Foreskin keratinocyte (primary cell): ENCODE measurements at places on chromosomes 3 and 15.
A peak's percentile ranks its signal among the peaks of the same experiment; 100 is the strongest.

DNA sequence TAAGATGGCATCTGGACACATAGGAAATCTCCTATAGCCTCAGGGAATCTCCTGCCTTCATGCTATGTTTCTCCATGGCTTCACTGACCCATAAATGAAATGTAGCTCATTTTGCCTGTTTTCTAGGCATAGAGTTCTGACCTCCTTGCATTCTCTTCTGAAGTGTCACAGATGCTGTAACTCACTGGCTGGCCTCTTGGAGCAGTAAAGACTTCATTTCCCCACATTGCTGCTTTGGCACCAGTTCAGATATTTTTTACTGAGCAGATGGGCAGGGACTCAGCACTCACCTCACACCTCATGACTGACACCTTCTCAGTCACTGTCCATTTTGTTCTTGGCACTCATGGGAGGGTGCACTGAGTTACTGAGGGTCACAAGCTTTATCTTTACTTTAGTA is 286.7 kb upstream of the TGFBR2 start:
- DNase-seq: peak; percentile 80

DNA sequence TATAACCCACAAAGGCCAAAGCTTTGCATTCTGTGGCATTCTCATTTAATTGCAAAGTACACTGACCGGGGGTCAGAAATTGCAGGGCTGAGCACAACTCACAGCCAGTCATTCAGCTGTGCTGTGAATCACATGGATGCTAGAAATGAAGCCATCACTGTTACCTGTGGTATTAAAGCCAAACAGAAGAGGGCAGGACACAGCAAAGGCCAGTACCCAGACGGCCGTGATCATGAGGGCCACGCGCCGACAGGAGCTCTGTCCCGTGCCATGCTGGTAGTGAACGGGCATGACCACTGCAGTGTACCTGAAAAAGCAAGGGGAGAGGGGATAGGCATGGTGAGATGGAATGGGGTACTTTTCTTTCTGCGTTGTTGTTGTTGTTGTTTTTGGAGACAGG is 31.6 kb downstream of the DRD3 start:
- DNase-seq: no peak

DNA sequence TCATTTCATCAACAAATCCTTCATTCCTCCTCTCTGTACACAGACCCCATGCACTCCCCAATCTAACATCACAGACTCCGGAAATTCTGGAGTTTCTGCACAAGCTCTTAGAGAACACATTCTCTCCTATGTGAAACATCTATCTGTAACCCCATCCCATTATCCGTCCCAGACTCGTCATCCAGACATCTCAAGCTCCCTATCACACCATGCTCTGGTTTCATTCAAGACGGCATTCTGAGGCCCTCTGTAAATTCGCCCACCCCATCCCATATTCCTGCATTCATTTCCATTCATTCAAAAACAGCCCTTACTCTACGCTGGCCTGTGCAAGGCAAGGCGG is 575 bp downstream of the LEO1 start:
- no peak for DNase-seq

GRCh38 chr3:20669675-20670074 is 483.7 kb upstream of the SGO1 start:
- no peak for DNase-seq

DNA sequence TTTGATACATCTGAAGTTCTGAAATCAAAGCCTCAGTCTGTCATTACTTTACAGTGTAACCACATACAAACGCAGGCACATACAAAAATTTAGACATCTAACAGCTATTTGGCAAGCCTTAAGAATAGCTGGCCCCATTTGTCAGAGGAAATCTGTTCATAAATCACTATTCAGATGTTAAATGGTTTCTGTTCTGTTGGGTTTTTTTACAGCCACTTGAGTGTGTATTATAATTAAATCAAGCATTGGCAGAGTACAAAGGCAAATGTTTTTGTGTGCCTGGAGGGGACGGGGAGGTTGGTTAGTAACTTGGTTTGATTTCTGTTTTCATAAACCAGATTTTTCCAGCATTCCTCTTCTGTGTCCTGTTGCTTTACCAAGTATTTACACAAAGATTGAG is 24.1 kb downstream of the PIGB start:
- DNase-seq: no peak

DNA sequence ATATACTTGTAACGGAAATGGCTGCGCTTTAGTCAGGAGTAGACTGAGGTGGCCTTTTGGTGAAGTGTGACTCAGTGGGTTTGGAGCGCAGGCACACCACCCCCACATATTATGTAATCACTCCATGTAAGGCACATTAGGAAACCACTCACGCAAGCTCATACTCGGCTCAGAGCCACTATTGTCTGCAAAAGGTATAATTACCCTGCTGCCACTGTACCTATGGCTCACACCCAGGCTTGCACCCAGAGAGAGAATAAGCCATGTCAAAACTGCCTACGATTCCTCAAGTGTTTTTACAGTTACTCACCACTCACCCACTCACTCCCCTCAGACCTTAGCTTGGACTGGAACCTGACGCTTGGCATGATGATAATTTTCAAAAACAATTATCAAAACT is 611.9 kb upstream of the CCDC54 start:
- peak; percentile 94 for DNase-seq

DNA sequence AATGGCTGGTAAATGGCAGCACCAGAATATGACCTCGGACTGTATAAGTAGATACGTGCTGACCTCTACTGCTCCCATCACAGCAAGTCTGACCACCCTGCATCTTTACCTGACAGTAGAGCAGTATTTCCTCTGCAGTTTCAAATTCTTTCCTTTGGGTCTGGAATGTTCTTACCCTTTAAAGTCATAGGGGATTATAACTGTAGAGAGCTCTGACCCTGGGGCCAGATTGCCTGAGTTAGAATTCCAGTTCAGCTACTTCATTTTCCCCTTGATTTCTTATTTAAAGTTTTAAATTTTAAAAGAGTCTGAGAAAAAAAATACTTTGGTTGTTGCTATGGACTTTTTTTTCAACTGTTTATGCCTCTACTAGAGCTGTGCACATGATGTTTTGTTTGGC is 237.7 kb downstream of the NR1D2 start:
- no peak for DNase-seq

DNA sequence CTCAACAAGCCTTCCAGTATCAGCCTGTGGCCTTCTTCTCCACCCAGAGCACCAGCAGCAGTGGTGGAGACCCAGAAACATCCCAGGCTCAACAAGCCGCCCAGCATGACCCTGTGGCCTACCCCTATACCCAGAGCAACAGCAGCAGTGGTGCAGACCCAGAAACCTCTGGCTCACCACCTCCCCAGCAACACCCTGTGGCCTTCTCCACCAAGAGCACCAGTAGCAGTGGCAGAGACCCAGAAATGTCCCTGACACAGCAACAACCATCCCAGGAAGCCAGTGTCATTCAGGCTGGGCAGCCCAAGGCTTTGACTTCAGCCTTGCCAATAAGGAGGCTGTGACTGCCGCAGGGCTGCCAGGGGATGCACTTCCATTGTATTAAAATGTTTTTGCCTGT is 16.3 kb upstream of the EMC3 start:
- DNase-seq: no peak

DNA sequence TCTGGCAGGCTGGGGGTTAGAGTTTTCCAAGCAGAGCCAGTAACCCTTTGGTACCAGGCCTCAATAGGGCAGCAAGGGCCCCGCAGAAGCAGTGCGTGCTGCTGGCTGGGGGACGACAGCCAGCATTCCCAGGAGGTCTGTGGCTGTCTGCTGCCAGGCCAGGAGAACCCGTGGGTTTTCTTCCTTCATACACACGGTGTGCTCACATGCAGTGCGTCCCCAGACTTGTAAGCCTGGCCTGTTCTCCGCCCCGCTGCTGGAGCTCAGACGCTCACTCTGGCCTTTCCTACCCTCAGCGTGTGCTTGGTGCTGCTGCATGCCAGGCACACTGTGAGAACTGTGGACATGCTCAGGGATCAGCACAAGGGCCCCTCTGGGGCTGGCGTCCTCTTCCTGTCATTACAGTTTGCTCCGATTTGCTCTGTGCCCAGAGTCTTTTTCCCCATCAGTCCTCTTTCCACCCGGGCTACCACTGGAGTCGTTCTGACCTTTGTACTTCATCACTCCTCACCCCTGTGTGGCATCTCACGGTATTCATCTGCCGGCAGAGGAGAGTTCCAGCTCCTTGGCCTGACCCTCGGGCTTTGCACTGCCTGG is 149.5 kb downstream of the DNAJB8 start:
- no peak for DNase-seq

DNA sequence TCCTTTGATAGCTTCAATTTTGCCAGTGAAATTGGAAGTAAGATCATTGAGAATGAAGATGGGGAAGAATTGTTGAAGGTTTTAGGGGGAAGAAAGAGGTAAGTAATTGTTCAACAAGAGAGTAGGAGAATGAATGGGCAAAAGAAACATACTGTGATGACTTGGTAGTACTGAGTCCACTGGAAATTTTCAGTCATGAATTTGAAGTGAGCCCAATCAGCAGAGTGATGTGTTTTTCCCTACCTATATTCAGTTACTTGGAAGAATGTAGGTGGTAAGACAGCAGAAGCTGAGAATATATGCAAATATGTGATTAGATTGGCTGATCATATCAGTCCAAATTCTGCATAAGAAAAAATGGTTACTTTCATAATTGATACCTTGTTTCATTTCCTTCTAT is 569.6 kb downstream of the AGBL1 start:
- DNase-seq: no peak

DNA sequence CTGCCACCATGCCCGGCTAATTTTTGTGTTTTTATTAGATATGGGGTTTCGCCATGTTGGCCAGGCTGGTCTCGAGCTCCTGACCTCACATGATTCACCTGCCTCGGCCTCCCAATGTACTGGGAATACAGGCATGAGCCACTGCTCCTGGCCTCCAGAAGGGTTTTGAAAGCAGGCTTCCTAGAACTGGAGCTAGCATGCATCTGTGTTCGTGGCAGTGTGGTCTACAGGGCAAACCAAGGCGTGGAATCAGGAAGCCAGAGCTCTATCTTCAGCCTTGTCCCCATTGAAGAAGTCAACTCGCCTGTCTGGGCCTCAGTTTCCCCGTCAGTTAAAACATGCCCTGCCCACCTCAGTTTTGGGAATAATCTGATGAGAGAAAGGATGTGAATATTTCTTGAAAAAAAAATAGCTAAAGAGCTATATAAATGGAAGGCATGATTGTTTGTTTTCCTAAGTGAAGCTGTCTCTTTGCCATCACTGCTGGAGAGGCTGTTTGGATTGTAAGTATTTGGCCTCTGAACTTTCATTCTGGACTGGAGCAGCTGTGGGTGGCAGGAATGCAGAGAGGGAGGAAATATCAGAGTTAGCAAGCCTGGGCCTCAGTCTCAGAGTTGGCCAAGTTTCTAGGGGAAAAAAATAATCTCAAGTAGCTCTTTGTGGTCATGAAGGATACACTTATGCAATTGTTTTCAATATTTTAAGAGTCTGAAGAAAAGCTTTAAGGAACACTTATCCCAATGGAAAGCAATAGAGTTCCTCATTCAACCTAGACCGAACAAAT is 36.5 kb upstream of the UACA start:
- DNase-seq: no peak

DNA sequence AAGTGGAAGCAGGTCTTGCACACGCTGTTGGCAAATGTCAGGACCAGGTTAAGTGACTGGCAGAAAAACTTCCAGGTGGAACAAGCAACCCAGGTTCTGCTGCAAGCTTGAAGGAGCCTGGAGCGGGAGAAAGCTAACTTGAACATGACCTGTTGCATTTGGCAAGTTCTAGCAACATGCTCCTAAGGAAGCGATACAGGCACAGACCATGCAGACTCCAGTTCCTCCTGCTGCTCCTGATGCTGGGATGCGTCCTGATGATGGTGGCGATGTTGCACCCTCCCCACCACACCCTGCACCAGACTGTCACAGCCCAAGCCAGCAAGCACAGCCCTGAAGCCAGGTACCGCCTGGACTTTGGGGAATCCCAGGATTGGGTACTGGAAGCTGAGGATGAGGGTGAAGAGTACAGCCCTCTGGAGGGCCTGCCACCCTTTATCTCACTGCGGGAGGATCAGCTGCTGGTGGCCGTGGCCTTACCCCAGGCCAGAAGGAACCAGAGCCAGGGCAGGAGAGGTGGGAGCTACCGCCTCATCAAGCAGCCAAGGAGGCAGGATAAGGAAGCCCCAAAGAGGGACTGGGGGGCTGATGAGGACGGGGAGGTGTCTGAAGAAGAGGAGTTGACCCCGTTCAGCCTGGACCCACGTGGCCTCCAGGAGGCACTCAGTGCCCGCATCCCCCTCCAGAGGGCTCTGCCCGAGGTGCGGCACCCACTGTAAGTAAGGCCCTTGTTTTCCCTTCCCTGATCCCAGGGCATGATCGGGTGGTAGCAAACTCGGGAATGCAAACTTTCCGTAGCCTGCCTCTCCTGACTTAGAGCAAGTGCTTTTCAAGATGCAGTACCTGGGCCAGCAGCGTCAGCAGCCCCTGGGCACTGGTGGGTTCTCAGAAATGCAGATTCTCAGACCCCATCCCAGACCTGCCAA is 759 bp downstream of the GALNT15 start:
- no peak for DNase-seq

GRCh38 chr3:48750856-48751255 is 33.8 kb upstream of the IP6K2 start:
- no peak for DNase-seq

DNA sequence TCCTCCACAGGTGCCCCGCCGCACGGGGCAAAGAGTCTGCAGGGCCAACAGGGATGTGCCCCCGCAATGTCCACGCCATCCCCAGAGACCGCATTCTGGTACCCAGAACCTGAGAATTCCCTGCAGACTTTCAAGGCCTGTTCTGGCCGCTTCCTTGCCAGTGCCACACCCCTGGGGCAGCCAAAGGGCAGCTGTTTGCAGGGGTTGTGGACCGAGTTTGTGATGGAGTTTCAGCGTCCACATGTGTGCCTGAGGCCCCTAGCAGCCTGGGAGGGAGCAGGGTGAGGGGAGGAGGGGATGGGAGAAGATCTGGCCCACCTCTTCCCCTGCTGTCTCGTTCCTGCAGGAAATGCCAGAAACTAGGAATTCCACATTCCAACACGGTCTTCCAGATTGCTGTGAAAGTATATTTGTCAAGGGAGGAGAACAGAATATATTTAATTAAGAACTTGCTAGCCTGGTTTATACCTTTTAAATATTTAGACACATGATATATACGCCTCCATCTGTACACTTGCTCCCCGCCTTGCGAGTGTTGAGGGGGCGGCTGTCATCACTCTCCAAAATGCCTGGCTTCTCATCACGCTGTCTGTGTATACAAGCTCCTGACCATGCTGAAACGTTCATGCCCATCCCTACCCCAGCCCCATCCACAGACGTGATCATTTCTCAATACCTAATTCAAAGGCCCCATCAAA is 31.1 kb upstream of the RASA2 start:
- DNase-seq: no peak

GRCh38 chr3:188208516-188208981 is 54.6 kb downstream of the LPP start:
- DNase-seq: no peak

- no peak for DNase-seq
These were observed 101.6 kb downstream of the RPL22L1 start for GRCh38 chr3:170768334-170768801.

GRCh38 chr15:75943713-75944215 is 40.1 kb downstream of the FBXO22 start:
- no peak for DNase-seq

- no peak for DNase-seq
These were observed 4.9 kb upstream of the PCYT1A start for GRCh38 chr3:196292286-196292923.

- DNase-seq: no peak
These were observed 259.3 kb downstream of the ZBTB20 start for GRCh38 chr3:114887806-114888205.
